NCI-H1930 (cell line): ENCODE measurements at places on chromosomes 6 and 20.

DNA sequence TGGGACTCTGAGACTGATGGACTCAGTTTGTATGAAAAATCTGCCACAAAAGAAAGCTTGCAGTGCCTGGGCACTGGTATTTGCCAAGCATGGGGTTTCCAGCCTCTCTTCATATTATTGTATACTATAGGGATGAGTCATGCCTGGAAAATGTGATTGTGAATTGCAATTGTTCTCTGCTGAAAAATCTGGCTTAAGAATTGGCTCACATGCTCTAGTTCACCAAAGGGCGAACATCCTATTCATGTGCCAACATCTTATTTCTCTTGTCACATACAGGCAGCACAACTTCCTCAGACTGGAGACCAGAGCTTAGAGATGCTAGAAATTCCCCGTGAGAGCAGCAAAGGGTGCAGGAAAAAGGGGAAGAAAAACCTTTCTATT, 103.6 kb upstream of the KCNK16 start:
- DNase-seq: no peak

- DNase-seq: no peak
Measured at GRCh38 chr6:35543459-35544193, 30.9 kb upstream of the TULP1 start.

DNA sequence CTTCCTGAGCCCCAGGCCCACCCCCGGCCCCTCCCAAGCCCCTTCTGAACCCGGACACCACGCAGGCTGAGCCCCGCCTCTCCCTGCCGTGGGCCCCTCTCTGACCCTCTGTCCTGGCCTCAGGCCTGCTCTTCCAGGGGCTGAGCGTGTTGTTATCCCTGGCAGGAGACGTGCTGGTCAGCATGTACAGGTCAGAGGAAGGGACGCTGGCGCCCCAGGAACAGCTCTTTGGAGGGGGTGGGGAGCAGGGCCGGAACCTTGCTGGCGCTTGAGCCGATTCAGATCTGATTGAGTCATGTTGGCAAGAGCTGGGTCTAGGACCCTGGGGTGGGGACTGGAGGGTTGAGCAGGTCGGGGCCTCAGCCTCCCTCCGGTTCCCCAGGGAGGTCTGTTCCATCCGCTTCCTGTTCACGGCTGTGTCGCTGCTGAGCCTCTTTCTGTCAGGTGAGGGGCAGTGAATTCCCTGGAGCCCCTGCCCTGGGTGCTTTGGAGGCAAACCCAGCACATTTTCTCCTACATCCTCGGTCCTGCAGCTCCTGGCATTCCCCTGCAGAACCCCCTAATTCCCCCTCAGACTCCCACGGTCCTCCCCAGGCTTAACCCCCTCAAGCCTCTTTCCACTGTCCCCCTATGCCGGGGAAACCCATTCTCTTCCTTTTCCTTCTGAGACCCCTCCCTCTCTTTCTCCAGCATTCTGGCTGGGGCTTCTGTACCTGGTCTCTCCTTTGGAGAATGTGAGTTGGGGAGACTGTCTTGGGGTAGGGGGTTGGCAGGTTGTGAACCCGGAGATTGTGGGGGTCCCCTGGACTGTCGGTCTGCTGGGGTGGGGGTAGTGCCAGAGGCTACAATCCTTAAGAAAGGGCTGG, 2.0 kb downstream of the SPAG4 start:
- DNase-seq: peak; percentile 67

DNA sequence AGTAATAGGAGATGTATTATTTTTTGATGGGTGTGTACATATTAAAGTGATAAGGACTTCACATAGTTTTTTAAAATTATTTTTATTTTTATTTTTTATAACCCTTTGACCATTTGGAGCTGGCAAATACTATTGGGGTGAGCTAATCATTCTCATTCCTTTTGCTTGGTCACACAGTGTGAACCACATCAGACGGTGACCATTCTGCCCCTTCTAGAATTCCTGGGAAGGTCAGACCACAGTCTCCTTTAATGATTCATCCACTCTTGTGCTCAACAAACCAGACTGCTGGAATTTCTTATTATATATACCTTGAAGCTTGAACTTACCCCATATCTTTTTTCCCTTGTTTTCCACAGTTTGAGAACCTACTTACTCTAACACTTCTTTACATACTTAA, 23.9 kb upstream of the PRL start:
- DNase-seq: no peak

DNA sequence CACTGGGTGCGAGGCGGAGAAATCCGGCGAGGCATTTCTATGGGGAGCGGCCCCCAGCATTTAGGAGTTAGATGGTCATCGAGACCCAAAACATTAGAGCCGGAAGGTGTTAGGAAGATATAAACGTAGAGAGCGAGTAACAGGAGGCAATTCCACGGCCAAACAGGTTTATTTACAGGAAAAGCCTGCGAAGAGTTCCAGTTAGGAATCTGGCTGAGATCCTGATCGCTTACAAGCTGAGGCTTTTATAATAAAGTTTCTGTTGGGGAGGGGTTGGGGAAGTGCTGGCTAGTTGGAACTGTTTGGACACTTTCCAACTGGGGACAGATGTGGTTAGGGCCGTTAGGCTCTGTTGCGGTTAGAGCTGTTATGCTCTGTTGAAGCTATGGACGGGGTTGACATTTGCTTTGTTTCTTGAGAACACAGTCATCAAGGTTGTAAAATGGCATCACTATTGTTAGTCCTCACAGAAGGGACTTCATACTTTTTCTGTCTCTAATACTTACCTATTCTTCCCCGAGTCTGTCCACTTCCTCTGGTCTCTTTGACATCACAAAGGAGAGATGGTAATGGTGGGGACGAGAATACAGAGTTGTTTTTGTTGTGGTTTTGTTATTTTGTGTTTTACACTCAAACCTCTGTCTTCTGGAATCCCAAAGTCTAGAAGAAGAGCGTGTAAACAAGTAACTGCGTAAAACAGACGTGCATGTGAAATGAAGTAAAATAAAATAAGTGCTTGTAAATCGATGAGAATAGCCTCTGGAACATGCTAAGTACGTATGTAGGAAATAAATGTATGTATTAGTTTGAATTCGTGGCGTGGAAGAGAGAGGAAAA, 554 bp upstream of the ZSCAN31 start:
- no peak for DNase-seq

- no peak for DNase-seq
Measured at GRCh38 chr20:45452772-45453691, 16.5 kb upstream of the WFDC2 start.

- DNase-seq: no peak
Measured at GRCh38 chr6:119273272-119274196, 76.0 kb downstream of the MAN1A1 start.

- no peak for DNase-seq
Measured at GRCh38 chr20:64222291-64222735, 33.2 kb upstream of the PCMTD2 start.

DNA sequence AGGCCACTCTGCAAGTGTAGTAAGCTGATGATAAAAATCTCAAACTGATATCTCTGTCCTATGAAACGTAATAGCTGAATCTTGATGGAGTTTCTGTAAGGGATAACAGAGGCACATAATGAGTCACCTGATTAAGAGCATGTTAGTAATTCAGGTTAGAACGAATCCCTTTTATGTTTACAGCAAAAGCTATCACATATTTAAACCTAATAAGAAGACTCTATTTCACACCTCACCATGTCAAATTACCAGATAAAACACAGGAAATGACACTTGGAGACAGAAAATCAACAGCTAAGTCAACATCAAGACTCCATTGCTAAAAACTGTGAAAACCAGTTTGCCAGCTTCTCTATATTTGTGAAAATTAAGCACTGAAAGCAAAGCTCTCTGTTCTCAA, 11.8 kb downstream of the CST7 start:
- DNase-seq: no peak

DNA sequence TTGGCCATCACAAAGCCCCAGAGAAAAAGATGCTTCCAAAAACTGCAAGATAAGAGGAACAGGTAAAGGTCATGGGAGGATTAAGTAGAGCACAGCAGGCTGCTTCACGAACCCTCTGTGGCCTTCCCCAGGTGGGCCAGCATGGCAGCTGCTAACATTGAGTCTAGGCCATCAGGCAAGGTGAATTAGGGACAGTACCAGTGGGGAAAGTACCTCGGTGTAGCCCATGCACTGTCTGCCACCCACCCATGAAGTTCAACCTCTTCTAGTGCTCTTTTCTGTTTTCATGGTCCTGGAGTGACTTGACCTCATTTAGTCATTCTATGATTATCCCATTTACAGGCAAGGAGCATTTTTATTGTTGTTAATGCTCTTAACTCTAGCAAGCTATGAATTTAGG, 108.6 kb upstream of the DUSP22 start:
- DNase-seq: no peak

GRCh38 chr6:84074988-84075781, 41.6 kb downstream of the MRAP2 start:
- no peak for DNase-seq

DNA sequence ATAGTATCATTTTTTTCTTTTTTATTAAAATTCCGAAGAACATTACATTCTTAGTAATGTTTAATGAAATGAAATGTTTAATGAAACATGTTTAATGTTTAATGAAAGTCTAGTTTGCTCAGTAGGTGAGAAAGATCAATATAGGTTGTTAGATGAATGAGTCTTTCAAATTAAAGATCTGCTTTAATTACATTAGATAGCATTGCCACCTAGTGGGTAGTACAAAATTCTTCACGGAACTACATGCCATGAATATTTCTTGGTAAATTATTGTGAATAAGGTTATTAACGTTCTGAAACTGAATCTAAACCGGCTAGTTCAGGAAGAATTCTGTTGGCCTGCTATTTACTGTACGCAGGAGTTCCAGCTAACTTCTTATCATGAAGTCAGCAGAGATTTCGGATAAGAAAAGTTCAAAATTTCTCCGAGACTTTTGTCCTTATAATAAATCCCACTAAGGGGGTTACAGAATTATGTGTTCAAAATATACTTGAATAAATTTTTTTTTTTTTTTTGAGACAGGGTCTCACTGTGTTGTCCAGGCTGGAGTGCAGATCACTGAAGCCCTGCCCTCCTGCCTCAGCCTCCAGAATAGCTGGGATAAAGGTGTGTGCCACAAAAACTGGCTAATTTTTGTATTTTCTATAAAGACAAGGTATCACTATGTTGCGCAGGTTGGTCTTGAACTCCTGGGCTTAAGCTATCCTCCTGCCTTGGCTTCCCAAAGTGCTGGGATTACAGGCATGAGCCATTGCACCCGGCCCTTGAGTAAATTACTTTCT, 7.9 kb upstream of the GMNN start:
- no peak for DNase-seq

DNA sequence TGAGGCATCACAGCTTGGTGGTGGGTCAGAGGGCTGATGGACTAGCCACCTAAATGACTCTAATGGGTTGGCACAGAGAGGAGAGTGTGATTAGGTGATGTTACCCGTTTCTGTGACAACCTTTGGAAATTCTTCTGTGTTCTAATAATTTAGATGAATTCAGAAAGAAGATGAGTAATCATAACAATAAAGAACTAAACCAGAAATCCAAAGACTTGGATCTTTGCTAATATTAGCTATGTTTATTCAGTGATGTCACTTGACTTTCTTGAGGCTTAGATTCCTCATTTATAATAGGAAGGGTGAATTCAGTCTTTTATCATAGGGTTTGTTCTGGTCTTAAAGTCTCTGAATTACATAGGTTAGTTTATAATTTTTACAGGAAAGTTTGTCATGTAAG, 19.9 kb downstream of the CRYBG1 start:
- no peak for DNase-seq

DNA sequence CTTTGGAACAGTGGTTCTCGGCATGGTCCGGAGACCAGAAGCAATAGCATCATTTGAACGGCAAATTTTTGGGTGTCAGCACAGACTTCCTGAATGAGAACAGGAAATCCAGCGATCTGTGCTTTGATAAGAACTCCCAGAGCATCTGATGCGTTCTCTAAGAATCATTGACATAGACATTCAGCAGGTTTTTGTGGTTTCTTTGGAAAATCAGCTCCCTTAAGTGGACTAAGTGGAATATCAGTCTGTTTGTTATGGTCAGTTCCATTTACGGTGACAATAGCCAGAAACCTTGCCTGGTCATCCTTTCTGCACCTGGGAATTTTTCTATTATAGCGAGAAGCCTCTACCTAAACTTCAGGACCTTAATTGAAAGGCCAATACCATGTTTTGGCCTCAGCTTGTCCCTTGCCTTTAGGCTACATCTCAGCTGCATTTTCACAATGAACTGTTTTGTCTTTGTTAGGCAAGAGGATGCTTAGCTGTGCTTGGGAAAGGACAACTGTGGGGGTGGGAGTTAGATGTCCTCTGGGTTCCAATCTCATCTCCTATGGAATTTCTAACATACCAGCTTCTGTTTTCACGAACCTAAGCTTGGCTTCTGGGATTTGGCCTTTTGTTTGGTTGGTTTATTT, 299.7 kb downstream of the CDKAL1 start:
- DNase-seq: no peak

DNA sequence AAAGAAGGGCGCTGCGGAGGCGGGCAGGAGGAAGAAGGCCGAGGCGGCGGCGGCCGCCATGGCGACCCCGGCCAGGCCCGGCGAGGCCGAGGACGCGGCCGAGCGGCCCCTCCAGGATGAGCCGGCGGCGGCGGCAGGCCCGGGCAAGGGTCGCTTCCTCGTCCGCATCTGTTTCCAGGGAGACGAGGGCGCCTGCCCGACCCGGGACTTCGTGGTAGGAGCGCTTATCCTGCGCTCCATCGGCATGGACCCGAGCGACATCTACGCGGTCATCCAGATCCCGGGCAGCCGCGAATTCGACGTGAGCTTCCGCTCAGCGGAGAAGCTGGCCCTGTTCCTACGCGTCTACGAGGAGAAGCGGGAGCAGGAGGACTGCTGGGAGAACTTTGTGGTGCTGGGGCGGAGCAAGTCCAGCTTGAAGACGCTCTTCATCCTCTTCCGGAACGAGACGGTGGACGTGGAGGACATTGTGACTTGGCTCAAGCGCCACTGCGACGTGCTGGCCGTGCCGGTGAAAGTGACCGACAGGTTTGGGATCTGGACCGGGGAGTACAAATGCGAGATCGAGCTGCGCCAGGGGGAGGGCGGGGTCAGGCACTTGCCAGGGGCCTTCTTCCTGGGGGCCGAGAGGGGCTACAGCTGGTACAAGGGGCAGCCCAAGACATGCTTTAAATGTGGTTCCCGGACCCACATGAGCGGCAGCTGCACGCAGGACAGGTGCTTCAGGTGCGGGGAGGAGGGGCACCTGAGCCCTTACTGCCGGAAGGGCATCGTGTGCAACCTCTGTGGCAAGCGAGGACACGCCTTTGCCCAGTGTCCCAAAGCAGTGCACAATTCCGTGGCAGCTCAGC, 780 bp downstream of the ZCCHC3 start:
- DNase-seq: peak; percentile 22

GRCh38 chr6:118511930-118512715, 36.0 kb upstream of the PLN start:
- no peak for DNase-seq
